ENCODE measurements at places on chromosomes 12 and 14.

DNA sequence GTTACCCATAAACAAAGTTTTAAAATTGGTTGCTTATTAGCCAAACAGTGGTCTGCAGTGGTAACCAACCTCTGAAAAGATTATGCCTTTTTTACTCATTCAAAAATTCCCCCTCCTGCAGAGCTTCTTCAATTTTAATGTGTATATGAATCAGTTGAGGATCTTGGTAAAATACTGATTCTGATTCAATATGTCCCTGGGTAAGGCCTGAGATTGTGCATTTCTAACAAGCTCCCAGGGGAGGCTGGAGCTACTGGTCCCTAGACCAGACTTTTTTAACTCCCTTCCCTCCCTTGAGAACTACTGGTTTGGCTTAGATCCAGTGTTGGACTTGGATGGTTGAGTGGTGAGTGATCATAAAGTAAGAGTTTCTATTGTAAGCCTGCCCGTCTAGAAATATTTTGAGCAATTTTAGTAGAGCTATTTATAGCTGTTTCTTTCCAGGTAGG is 90.2 kb downstream of the FUT8 start:
- no peak for DNase-seq

DNA sequence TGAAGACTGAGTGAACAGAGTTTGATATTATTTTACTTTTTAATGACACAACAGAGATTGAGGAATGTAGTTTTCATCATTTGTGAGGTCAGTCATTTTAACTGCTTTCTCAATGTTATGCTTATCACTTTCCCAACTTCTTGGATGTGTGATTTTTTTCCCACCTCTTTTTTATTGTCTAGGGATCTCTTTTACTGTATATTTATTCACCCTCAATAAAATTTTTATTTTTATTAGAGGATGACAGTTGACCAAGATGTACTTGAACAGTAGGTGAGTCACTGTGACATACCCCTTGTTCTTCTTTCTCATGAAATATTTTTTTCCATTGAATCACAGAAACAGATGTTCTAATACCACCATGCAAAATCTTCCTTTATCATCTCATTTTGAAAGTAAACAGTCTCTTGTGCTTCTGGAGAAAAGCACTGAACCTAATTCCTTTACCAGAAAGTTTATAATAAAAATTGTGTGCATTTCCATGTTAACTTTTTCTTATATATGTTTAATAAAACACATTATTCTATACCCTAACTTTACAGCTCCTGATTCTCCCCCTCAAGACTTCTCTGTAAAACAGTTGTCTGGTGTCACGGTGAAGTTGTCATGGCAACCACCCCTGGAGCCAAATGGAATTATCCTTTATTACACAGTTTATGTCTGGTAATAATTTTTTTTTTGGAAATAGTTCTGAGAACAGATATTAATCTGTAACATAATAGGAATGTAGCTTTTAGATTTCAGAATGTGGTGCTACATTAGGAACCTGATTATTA is 65.9 kb downstream of the PTPRQ start:
- DNase-seq = no peak

- DNase-seq = no peak
These were observed 13.5 kb downstream of the TBX3 start for GRCh38 chr12:114670291-114670980.

GRCh38 chr12:41724216-41724615 is 420.5 kb downstream of the GXYLT1 start:
- DNase-seq = no peak

GRCh38 chr14:104399432-104400155 is 180.0 kb upstream of the C14orf180 start:
- DNase-seq = no peak

GRCh38 chr14:59150990-59151389 is 37.5 kb upstream of the DAAM1 start:
- peak; percentile 10 for DNase-seq

DNA sequence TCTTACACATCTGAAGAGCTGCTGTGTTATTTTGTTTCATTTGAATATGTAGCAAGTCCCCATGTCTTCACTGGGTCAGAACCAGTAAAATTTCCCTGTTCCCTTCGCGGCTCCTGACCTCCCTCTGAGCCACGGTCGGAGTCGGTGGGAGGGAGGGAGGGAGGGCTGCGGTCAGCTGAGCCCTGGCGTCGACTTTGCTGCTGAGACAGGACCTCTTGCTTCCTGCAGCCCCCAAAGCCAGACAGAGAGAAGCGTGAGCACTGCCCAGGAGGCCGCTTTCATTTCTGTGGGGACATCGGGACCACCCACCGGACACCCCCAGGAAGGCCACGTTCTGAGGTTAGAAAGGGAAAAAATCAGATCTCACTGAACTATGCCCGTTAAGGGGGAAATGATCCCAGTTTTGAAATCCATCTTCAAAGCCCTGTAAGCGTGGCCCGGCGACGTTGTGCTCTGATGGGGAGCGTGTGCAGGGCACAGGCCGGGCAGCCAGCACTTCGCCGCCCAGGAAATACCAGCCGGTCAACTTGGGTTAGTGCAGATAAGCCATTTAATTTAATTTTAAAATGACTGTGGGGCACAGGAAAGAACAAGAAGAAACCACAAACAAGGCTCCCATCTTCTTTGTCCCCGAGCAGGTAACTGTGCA is 42.1 kb downstream of the NOC4L start:
- no peak for DNase-seq

- DNase-seq = no peak
These were observed 16.7 kb upstream of the AQP2 start for GRCh38 chr12:49933796-49934195.

GRCh38 chr14:68658943-68659931 is 133.6 kb downstream of the ZFP36L1 start:
- no peak for DNase-seq

- DNase-seq = no peak
These were observed 24.7 kb downstream of the SLC7A8 start for GRCh38 chr14:23158779-23159178.

DNA sequence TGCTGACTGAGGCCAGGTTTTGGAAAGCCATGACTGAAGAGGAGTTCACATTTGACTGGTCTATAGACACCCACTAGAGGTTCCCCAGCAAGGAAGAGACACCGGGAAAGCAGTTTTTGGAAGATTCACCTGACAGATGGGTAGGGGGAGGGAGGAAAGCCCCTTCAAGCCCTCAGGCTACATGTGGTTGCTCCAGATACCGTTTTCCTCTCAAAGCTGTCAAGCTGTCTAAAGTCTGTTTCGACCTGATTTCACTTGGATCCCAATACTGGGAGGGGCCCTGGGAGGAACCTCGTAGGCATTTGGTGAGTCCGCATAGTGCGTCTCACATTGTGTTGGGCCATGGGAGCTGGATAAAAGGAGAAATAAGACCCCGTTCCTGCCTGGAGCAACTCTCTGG is 1.7 kb upstream of the LRP1 start:
- no peak for DNase-seq

DNA sequence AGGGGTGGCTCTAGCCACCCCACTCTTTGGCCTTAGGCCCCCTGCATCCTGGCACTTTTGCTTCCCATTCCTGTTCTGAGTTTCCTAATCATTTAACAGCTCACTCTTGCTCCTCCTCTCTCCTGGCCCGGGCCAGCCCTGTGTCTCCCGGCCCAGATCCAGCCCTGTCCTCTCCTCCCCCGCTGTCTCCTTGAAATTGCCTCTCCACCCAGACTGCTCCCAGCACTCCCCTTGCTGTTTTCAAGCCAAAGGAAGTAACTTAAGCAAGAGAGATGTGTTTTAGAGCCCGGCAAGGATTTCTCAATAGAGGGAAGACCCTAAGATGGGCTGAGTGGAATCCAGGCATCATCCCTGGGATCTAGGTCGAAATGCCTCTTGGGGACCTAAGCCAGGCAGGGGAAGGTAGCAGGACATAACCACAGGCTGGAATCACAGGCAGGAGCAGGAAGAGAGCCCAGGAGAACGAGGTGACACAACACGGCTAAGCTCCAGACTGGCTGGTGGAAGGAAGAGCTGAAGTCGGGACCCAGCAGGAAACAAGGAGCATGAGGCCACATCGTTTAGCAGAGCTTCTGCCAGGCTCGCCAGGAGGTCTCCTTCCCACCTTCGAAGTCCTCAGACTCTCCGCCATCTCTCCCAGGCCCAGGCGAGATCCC is 2.0 kb upstream of the LRP1-AS start:
- no peak for DNase-seq

GRCh38 chr14:101559624-101560533 is 1.4 kb upstream of the DIO3 start:
- DNase-seq = peak; percentile 46

DNA sequence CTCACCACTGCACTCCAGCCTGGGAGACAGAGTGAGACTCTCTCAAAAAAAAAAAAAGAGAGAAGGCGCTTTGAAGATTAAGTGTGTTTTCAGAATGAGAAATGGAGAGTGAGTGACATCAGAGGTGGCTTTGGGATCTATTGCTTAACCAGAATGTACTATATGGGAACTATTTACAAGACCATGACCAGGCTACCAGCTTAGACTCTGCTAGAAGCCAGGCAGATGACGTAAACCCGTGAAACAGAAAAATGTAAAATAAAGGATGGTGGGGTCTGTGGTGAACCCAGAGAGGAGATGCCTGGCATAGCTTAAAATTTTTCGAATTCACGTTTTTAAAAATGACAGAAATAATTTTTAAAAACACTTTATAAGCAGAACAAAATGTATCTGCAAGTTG is 82.0 kb downstream of the IFT43 start:
- no peak for DNase-seq

DNA sequence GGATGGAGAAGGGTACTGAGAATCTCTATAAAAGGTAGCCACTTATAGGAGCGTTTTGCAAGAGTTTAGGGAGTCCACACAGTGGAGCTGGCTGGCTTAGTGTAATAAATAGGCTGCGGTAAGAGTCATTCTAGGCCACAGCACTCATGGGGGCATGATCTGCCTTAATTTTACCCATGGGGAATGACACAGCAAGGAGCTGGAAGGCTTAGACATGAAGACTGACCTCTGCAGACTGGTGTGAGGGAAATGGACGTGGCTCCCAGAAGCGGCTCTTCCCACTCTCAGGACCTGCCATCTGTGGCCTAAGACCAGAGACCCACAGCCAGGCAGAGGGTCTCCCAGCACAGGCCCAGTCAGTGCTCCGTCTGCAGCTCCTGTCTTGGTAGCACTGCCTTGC is 173.3 kb downstream of the PPM1H start:
- DNase-seq = no peak

Measured in GM13977 (cell line).